Germinal center (tissue), 1 donor: ENCODE measurements at places on chromosomes 16 and 17.

- DNase-seq: no peak
These were observed 12.3 kb upstream of the PITPNA start for GRCh38 chr17:1574697-1575471.

GRCh38 chr17:75272848-75273184 is 1.8 kb upstream of the MIF4GD start:
- no peak for DNase-seq

DNA sequence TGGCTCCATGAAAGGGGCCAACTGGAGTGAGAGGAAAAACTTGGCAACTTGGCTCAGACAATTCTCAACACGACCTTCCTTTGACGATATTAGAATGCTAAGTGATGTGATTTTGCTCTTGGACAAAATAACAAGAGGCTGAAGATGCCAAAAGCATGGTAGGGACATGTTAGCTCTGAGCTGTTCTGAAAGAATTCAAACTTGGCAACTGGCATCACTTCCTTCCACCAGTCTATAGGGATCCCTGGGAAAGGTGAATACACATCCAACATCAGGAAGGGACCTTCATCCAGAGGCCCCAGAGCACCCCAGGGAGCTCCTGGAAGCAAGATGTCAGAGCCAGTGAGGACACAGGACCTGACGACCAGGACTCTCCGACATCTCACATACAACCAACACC is 4.3 kb downstream of the KRT37 start:
- no peak for DNase-seq

- DNase-seq: no peak
These were observed 18.9 kb downstream of the DNAJA2 start for GRCh38 chr16:46954562-46954961.
